ENCODE measurements at places on chromosomes 12 and 14.
A peak's percentile ranks its signal among the peaks of the same experiment; 100 is the strongest.

DNA sequence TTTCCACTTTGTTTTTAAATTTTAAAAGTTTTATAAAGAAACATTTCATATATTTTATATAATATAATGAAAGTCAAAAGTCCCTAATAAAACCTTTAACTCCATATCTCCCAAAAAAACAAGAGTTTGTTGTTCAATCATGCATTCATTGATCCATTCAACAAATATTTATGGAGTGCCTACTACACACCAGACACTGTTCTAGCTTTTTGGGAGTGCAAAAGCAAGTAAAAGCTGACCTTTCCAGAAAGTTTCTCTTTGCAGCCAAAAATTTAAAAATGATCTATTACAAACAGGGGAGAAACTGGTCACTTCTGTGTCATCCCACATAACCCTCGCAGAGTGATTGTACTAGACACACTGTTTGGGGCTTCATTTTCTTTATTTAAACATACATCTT lies 740.0 kb upstream of the TBX3 start:
- no peak for DNase-seq

DNA sequence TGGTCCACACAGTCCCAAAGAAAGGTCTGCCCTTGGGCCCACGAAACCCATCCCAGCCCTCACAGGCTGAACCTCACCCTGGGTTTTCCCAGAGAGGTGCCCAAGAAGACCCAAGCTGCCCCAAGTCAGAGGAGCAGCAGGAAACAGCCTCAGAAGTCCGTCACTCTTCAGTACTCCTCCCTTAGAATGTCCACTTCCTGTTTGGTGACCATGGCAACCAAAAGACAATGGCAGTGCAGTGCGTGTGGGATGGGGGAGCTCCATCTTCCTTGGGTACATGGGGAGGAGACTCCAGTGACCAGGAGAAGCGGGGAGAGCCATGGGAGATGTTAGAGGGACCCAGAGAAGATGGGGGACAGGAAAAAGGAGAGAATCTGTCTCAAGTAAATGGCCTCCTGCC lies 11.3 kb downstream of the SELPLG start:
- no peak for DNase-seq

- no peak for DNase-seq
Measured at GRCh38 chr12:54261815-54262402, 18.0 kb downstream of the CBX5 start.

DNA sequence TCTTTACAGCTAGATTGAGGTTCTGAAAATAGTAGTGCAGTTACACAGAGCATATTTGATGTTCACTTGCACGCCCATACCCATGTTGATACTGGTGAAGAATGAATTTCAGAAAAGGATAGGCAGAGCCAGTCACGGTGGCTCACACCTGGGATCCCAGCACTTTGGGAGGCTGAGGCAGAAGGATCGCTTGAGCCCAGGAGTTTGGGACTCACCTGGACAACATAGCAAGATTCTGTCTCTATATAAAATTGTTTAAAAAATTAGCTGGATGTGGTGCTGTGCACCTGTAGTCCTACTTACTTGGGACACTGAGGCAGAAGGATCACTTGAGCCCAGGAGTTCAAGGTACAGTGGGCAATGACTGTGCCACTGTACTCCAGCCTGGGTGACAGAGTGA lies 56.6 kb downstream of the MDM2 start:
- DNase-seq, result no peak

GRCh38 chr14:90239139-90239538 lies 17.2 kb upstream of the PSMC1 start:
- DNase-seq, result no peak

GRCh38 chr14:87497301-87497700 lies 495.7 kb downstream of the GALC start:
- DNase-seq, result no peak

- no peak for DNase-seq
Measured at GRCh38 chr12:66944365-66944764, 265.5 kb upstream of the GRIP1 start.

DNA sequence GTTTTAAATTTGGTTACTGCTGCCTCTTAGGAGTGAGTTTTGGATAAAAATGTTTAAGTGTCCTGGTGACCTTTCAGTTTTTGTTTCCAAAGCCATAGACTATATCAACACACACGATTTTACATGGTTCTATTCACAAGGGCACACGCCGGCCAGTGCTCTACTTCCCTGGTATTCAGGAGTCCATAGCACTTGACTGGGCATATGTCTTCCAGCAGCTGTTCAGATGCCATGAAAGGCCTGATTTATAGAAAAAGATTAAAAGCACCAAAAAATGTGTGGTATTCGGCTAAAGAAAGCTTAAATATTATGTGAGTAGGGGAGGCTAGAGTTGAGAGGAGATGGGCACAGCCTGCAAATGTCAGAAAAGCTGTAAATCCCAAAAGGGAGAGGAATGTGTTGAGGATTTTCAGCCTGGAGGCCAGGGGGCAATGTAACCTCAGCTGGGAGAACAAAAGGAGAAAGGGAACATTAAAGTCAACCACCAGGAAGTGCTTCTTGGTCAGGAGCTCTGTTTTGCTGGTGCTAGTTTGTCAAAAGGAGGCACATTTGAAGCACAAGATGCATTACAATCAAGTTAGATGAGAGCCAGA lies 478.4 kb downstream of the RAD51B start:
- peak; percentile 24 for DNase-seq

GRCh38 chr14:70770490-70770889 lies 38.8 kb downstream of the MAP3K9 start:
- DNase-seq, result no peak

DNA sequence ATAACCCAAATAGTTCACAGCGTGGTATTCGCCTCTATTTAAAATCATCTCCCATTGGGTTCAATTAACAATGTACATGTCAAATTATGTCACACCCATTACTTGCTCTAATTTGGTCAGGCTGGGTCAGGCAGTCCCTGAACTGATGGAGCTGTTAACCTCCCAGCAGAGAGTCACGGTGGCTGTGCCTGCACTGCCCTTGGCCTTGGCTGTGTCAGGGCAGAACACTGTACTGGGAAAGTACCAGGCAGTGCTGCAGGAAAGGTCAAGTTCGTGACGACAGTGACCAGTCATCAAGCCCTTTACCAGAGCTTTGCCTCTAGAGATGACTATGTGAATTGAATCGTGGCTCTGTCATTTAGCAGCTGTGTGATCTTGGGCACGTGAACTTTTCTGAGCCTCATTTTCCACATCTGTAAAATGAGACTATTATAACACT lies 100.0 kb downstream of the ARF6 start:
- no peak for DNase-seq

DNA sequence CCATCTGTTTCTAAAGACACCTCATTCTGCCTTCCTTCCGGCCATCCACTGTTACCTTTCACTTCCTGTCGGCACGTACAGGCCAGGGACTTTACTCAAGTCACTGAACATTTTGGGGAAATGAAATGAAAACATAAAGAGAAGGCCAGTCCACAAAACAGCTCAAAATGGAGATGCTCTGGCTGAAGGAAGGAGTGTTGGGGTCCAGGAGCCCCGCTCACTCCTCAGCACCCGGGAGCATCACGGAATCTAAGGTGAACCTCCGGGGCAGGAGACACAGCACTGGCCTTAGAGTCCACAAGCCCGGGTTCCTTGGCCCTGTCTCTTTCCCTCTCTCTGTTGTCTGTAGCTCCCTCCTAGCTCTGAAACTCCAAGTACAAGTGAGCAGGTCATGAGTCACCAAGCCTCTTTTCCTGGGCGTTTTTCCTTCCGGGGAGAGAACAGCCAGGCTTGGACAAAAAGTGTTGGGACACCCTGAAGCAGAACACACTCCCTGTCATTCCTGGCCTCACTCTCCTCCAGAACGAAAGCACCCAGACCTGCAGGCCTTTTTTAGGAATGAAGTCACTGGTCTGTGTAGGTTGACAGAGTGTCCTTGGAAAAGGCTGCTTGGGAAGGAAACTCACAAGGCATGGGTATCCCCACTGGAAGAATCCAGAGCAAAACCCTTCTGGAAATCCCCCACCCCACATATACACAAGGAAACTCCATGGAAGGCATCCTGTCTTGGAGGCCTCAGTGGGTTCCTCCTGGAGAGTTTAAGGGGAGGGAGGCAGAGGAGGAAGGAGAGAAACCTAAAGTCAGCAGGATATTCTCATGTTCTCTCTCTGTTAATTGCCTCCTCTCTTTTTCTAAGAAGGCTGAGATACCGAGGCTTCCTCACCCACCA lies 245.3 kb downstream of the ZFP36L1 start:
- peak; percentile 66 for DNase-seq
